ENCODE measurements at places on chromosomes 7 and 10.

DNA sequence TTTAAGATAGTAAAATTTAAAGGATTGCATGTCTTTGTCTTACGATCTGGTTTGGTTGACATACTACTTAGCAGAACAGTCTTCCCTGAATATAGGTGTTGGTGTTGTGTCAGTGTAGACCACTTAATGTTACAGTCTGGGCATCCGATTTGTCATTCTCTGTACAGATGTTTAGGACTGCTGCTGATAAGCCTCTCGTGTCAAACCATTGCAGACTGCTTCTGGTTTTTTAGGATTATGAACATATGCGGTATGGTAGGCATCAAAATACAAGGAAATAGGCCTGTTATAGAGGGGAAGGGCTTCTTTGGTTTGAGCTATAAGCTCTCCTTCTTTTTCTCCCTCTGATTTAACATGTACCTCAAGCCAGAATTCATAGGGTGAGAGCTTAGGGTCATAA, 7.4 kb downstream of the CYP3A43 start:
- DNase-seq, result no peak

GRCh38 chr10:78952030-78952429, 116.7 kb upstream of the ZMIZ1 start:
- no peak for DNase-seq

DNA sequence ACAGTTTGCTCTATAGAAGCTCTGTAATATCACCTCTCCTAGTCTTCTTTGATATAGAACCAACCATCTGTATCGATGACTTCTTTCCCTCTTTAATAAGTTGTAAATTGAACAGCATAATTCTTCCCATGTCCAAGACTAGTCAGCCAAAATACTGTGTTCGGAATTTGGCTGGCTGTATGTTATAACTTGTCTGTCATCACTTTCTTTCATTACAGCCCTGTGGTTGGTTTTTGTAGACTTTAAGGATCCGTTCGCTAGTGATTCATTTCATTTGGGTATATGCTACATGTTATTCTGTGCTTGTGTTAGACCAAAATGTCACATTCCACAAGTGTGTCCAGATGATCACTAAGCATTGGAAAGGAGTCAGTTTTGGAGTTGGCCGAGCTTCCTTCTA, 155.4 kb upstream of the ITGB1 start:
- DNase-seq, result no peak

- no peak for DNase-seq
Measured at GRCh38 chr10:112390125-112390703, 16.3 kb downstream of the ACSL5 start.

GRCh38 chr10:6958711-6959110, 378.6 kb upstream of the PRKCQ start:
- DNase-seq, result no peak
